ENCODE measurements at places on chromosomes 6 and 20.

DNA sequence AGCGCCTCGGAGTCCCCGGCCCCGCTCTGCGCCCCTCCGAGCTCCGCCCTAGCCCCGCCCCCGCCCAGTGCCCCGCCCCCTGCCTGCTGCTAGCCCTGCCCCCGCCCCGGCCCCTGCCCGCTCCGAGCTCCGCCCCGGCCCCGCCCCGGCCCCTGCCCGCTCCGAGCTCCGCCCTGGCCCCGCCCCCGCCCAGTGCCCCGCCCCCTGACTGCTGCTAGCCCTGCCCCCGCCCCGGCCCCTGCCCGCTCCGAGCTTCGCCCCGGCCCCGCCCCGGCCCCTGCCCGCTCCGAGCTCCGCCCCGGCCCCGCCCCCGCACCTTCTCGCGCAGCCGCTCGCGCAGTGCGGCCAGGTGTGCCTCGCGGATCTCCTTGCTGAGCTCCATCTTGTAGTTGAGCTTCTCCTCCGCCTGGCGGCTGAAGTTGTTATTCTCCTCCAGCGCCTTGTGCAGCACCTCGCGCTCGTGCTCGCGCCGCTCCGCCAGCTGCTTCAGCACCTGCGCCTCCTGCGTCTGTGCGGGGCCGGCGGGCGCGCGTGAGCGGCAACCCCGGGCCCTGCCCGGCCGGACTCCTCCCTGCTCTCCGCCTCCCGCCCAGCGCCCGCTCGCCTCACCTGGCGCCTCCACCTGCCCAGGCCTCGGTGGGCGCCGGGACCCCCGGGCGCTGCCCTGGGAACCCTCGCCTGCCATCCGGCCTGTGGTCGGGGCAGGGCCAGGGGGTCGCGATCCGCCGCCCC, 11.3 kb downstream of the STMN3 start:
- DNase-seq = peak; percentile 100

- no peak for DNase-seq
Measured at GRCh38 chr20:50854506-50855249, 59.8 kb downstream of the BCAS4 start.

DNA sequence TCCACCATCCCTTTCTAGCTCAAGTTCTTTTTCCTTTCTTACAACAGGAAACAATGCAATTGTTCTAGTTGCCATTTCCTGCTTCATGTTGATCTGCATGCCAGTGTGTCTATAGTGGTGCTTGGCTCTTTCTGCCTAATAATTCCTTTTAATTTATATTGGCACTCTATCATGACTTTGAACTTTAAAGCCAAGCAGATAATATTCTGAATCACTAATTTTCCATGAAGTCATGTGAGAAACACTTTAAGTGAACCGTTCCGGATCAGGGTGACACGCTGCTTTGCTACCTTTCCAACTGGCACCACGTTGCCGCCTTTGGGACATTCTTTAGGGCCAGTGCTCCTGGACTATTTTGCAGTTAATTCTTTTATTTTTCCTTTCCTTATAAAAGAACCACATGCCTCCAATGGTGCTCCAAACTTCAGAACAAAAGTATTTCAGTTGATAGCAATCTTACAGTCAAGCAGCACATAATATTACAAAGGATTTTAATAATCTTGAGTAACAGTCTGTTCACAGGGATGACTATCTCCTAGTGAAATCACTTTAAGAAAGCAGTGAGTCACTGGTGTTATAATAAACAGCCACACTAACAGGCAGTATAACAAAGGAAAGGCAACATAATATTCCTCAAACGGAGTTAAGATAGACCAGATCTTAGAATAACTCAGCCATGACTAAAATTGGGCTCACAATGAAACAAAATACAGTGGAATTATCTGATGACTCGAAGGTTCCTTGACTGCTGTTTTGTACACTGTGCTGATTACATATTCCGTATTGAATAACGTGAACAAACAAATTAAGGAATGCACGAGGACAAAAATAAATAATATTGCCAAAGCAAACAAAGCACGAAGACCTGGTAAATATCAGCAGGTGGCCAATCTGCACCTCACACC, 19.0 kb upstream of the BLOC1S5 start:
- DNase-seq = no peak

DNA sequence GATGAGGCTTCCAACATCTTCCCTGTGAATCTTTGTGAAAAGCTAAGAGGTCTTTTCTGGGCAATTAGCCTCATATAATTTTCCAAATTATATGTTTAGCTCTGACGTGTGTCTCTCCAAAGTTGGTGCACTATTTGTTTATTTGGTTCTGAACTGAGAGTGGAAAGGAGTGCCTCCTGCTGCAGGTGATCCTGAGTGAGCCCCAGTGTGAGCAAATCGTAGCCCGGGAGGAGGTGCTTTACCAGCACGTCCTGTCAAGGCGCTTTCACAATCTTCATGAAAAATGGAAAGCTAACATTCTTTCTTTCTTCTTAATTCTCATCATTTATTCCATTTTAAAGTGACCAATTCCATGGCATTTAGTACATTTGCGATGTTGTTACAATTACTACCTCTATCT, 231.9 kb downstream of the BMP2 start:
- DNase-seq = no peak

DNA sequence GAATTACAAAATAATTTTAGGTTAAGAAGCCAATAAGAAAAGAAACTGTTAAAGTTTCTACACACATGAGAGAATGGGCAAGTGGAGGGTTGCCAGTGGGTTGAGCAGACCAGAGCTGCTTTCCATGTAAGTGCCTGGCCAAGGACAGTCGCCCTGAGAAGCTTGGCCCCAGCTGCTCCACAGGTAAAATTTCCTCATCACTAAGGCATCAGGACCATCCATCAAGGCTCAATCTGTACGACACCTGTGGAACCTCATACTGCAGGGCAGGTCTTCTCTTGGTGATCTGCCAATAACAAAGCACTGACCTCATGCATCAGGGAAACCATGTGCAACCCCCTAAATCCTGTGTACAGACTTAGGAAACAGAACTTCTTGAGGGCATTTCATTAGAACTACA, 115.4 kb downstream of the INSM1 start:
- no peak for DNase-seq

GRCh38 chr6:89033461-89033860, 47.1 kb upstream of the PNRC1 start:
- no peak for DNase-seq
